SHP77 treated with DMSO at 0.1 percent for 48 hours (cell line): ENCODE measurements at places on chromosomes 11 and 22.

GRCh38 chr11:122850076-122850631 lies 11.9 kb downstream of the CRTAM start:
- no peak for DNase-seq

DNA sequence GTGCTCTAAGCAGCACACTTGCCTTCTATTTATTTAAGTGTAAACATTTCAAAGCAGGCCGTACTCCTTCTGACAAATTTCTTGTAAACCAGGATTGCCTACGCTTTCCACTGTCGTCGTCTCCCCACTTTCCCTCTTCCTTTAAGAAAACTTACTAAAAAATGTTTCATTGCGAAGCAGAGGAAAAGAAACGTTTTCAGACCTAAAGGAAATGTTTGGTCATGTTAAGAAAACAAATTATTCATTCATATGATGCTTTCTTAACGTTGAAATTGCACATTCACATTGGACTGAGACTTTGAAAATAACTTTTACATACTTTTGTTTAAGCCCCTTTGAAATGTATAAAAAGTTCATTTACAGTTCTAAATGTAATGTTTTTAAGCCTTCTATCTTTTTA lies 106.0 kb downstream of the EMSY start:
- DNase-seq, result no peak

- no peak for DNase-seq
These were observed 11.5 kb downstream of the ZDHHC5 start for GRCh38 chr11:57679396-57679795.

DNA sequence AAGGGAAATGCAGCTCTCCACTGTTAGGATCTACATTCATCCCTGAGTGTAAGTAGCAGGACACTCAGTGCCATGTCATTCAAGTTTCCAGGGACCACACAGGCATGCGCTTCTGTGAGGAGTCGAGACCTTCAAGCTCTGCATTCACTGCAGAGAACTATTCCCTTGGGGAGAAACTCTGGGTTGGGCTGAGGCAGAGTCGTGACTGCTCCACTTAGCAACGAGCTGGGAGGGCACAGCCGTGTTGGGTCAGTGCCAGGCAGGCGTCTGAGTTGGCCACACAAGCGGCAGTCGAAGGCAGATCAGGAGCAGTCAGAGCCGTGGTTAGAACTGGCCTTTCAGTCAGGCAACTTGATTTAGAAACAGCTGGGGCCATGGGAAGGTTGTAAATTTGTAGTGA lies 14.7 kb downstream of the MPEG1 start:
- no peak for DNase-seq

- no peak for DNase-seq
These were observed 18.8 kb downstream of the PANX1 start for GRCh38 chr11:94147433-94147845.

GRCh38 chr22:22219140-22219996 lies 25.2 kb upstream of the VPREB1 start:
- no peak for DNase-seq

GRCh38 chr11:3614742-3615171 lies 27.0 kb downstream of the ART5 start:
- no peak for DNase-seq

DNA sequence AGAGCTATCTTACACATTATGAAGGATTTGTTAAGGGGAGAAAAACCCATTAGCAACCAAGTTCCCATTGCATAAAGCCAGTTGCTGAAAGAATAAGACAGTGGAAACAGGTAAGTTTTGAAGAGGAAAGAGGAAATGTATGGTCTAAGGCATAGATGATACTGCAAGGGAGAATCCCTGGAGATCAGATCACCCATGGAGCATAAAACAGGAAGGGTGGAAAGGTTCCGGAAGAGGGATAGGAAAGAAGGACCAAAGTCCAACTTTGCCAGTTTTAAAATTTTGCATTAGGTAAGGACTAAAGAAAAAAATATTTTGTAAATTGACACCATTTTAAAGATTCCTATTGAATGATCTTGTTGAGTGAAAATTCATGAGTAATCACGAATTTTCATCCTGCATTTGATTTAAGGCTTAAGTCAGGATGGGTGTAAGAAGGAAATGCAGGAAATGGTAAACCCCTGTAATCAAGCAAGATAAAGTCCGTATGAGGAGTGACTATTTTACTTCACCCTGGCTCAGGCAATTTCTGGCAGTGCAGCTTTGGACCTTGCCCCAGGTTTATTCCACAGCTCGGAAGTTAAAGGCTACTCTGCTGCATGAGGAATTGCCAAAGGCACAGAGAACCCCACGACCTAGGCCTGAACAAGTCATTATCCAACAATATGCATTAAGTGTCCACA lies 70.9 kb downstream of the CCDC34 start:
- DNase-seq, result no peak

- no peak for DNase-seq
These were observed 18.0 kb downstream of the FLRT1 start for GRCh38 chr11:64053699-64054098.

DNA sequence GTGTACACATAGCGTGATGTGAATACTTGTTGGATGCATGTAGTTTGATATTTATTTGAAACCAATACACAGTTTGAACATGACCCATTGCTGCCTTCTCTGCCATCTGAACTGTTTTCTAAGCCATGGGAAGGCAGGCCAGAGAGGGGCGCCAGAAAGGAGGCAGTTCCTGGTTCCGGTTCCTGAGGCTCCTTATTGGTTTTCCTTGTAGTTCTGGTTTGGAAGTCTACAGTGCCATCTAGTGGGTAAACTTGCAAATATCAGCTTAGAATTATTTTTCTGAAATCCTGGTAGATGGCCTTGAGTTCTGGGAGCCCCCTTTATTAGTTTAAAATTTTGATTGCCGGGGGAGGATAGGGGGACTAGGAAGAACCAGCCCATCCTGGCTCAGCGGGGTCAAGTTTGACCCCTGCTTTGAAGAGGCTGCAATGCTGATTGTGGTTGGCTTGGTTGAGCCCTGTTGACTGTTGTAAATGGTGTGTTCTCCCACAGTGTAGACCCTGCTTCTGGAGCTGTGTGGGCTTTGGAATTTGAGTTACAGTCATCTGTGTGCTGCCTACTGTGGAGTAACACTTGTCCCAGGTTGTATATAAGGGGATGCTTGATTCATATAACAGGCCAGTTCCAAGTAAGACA lies 48.4 kb downstream of the GRAMD1B start:
- peak; percentile 51 for DNase-seq

- DNase-seq, result peak; percentile 54
These were observed 22.9 kb upstream of the JAM3 start for GRCh38 chr11:134045799-134046635.

- DNase-seq, result no peak
These were observed 6.7 kb downstream of the MUC5B start for GRCh38 chr11:1229471-1230120.

DNA sequence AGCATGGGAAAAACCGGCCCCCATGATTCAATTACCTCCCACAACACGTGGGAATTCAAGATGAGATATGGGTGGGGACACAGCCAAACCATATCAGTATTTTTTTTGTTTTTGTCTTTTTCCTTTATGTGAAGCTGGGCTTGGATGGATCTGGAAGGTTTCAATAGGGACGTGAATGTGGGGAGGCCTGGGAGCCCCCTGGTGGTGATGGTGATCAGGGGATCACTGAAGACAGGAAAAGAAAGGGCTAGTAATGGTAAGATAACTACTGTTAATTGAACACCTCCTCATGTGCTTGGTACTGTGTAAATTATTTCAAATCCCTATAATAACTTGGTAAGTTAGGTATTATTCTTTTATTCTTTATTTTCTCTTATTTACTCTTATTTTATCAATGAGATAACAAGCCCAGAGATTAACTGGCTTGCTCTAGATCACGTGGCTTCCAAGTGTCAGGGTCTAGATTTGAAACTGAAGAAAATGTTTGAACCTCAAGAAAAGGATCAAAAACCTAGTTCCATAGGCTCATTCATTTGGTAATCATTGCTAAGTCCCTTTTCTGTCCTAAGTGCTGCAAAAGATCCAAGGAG lies 364.2 kb downstream of the TENM4 start:
- DNase-seq, result peak; percentile 22

DNA sequence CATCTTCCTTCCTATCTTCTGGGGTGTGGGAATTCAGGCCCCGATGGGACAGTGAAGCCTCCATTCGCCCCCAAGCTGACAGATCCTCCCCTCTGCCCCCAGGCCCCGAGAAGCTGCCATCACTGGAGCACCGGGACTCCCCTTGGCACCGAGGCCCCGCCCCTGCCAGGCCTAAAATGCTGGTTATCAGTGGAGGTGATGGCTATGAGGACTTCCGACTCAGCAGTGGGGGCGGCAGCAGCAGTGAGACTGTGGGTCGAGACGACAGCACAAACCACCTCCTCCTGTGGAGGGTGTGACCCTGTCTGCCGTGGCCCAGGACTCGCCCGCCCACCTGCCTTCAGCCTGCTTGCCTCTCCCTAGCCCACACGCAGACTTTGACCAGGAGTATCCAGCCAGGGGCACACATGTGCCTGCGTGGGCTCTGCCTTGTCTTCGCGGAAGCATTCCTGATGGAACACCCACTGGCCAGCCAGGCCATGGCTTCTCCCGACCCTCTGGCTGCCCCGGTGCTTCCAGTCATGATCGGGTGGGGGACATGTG lies 8.6 kb upstream of the RELT start:
- no peak for DNase-seq

DNA sequence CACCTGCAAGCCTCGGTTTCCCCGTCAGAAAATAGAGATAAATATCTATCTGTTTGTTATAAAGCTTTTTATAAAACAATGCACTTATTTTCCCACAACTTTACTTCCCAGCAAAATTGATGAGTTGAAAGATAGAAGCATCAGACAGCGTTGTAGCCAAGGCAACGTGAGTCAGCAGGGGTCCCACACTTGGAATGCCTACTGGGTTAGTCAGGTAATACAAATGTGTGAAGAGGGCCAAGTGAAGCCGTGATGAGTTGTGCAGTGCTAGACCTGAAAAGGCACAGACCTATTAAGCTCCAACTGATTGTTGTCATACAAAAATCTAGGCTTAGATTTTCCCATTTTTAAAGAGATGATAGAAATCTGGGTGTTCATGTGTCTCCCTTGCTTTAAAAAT lies 118.7 kb downstream of the PGR start:
- DNase-seq, result no peak
